Kidney epithelial cell (primary cell): ENCODE measurements at places on chromosomes 13 and 19. TPM values are rescaled to one million over a fixed set of nuclear protein-coding genes. Genes with fewer than 3 reads are reported as not detected.
A peak's percentile ranks its signal among the peaks of the same experiment; 100 is the strongest.

Gene SULT2A1
- not detected in 2 replicates for total RNA-seq

- peak; percentile 69 for DNase-seq
These were observed 31.4 kb downstream of the NFIX start for GRCh38 chr19:13026462-13027370.

Gene FAM216B
- not detected in 2 replicates for total RNA-seq

GRCh38 chr19:17575871-17576757, 20.7 kb downstream of the COLGALT1 start:
- DNase-seq, result no peak

DNA sequence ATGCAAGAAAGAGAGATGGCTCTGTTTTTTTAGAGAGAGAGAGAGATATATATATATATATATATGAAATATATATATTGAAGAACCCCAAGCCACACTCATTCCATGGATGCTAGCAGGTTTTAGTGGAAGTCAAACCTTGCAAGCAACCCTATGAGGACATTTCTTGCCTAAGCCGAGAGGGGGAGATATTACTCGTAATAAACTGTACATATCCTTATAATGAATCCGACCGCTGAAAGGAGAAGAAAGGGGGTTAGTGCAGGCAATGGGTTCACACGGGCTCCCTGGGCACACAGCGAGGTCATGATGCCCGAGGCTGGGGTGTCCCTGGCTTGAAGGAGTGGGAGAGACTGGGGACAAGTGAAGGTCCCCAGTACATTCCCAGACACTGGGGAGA, 78.3 kb downstream of the IER2 start:
- no peak for DNase-seq

Gene AMH
- total RNA-seq, result 0.89 TPM in 1 of 2 replicates, not detected in the other

DNA sequence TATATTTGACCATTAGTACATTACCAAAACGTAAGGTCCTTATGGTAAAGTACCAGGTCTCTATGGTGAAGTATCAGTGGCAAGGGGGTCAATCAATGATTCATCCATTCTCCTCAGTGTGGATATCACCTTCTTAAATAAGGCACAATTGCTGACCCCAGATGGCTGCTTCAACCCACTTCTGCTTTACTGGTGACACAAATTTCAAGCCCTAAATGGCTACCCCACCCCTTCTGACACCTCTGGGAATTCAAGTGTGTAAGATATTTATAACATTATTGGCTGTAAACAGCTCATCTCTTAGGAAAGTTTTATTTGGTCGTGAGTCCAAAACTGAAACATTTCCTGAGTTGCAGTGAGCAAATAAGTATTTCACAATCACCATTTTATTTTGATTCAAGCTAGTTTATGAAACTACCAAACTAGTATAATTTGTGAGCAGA, 7.9 kb upstream of the WBP4 start:
- no peak for DNase-seq

DNA sequence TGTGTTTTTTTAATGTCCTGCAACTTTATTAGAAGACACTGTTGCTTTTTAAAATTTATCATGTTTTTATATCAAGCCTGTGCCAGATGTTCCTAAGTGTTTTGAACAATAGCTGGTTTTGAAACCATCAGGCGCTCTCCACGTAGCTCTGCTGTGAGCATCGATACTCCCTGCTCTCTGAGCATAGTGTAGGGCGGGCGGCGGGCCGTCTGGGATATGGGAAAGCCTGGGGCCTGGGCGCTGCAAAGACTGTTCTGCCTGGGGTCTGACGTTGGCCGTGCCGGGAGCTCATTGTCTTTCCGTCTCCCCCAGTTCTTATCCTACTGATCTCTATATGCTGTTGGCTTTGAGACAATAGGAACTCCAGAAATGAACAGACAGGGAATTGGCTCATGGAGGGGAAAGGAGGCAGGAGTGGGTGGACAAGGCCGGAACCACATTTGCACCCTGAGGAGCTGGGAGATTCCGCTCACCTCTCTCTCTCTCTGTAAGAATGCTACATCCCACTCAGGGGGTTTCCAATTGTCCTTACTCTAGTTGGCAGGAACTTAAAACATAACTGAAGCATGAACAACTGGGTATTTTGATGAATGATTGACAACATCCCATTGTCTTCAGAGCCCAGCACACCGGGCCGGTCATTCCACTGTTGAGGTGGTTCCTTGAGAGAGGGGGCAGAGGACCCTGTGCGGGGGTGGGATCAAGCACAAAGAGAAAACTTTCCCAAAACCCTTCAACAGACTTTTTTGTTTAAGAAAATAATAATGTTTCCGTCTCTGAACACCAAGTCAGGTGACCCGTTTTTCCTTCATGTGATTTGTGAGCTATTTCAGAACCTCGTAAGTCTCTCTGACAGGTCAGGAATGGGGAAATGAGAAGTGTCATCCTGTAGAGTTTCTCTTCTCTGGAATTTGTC, 64.7 kb downstream of the COL4A2 start:
- peak; percentile 98 for DNase-seq

Gene COL5A3
- total RNA-seq, result 0.79 and 1.3 TPM in 2 replicates

Gene ZNF563
- 0.75 and 3.7 TPM in 2 replicates for total RNA-seq

DNA sequence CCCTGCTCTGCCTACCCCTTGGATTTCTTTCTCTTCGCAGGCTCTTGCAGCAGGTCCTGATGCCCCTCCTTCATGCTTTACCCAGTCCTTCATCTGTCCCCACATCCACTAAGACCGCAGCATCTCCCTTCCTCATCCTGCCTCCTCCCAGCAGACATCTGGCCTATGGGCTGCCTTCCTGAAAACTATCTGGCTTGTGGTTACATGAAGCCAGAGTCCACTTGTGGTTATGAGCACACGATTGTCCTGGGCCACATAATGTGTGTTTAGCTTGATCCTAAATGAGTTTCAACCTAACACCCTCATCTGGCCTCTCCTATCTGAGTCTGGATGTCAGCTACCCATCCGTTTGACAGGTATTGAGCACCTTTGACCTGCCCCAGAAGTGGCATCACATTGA, 5.5 kb upstream of the ZNF175 start:
- DNase-seq, result no peak

DNA sequence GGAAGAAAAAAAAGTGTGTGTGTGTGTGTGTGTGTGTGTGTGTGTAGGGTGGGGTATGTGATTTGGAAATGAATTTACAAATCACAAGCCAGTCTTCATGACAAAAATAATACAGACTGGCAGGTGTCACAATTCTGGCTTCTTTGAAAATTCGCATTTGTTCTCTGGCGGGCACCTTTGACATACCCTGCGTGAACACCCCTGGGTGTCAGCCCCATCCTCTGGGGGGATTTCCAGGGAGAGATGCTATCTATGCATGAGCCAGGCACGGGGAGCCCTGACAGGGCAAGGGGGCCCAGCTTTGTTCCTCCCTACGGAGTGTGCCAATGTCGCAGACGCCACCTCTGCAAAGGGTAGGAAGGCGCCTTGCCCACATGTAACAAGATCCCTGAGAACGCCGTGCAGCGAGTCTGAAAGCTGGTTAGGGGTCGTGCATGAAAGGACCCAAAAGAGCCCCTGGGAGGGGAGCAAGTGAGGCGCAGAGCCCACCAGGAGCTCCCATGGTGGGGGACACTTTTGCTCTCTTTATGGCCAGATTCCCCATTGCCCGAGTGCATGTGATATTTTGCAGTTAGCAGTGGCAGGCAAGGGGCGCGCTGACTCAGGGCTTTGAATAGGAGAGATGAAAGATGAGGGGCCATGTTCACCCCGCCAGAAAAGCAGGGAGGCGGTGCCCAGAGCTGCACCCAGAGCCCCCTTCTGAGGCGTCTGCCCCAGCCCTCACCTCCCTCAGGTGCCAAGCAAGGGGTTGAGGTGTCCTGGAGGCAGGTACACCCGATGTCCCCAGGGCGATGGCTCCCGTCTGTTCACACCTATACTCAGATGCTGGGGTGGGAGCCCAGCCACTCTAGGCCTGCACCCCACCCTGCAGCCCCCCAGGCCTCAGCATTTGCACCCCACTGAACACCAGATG, 45.3 kb downstream of the KLF2 start:
- DNase-seq, result no peak

DNA sequence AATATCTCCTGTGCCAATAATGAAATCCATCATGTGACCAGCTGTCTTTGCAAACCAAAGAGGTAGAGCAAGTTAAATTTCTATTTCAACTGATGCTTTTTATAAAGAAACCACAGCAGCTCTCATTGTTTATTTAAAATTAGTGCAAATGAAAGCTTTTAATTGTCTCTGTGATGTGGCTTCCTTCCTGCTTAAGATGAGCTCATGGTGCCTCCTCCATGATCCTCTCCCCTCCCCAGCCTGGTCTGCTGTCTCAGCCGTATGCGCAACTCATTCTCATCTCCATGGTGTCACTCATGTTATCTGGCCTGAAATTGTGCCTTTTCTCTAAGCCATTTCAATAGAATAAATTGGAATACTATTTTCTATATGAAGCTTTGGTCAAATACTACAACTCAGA, 270.6 kb downstream of the FGF14 start:
- no peak for DNase-seq

- DNase-seq, result no peak
These were observed 43.8 kb downstream of the DNM2 start for GRCh38 chr19:10761443-10762250.

DNA sequence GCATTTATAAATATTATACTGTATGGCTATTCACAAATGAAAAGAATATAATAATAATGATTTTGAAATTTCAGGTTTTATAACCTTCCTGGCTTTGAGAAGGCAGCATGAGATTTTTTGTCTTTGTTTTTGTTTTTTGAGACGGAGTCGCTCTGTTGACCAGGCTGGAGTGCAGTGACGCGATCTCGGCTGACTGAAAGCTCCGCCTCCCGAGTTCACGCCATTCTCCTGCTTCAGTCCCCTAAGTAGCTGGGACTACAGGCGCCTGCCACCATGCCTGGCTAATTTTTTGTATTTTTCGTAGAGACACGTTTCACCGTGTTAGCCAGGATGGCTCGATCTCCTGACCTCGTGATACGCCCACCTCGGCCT, 64.1 kb downstream of the ZNF429 start:
- DNase-seq, result no peak

Gene ZNF8
- 7.1 and 9.4 TPM in 2 replicates for total RNA-seq

Gene CYP4F11
- 0.38 TPM in 1 of 2 replicates, not detected in the other for total RNA-seq

- no peak for DNase-seq
These were observed at the start of gene HIF3A for GRCh38 chr19:46296722-46297461. Gene HIF3A, plus strand, starts transcription at chr19:46297042. Its CDS starts 35 bp downstream, at chr19:46297077.
